ENCODE measurements at places on chromosomes 5 and 9.
A peak's percentile ranks its signal among the peaks of the same experiment; 100 is the strongest.

DNA sequence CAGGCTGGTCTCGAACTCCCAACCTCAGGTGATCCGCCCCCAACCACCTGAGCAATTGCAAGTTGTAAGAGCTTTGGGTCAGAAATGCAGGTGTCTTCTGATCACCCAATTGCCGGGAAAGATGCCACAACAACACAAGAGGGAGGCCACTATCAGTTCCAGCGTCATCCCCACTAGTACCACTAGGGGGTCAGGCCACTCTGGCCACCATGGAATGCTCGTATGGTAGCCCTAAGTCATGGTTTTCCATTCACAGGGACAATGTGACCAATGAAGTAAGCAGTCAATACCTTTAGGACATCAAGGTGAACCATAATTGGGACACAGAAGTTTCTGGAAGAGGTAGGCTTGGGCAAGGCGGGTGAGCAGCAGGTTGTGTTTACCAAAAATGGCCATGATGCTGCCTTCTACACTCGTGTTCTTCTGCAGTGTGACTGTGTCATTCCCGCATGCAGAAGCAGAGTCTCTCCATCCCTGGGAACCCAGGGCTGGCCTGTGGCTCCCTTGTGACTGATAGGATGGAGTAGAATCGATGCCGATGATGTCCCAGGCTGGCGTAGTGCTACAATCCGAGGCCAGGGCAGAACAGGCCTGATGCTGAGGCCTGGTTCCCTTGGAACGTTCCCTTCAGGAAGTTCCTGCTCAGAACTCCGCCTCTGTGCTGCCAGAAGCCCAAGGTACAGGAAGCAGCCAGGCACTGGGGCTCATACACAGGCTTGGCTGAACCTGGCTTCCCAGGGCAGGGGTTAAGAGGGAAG lies 42.2 kb upstream of the ANKRD33B start:
- DNase-seq, result no peak

DNA sequence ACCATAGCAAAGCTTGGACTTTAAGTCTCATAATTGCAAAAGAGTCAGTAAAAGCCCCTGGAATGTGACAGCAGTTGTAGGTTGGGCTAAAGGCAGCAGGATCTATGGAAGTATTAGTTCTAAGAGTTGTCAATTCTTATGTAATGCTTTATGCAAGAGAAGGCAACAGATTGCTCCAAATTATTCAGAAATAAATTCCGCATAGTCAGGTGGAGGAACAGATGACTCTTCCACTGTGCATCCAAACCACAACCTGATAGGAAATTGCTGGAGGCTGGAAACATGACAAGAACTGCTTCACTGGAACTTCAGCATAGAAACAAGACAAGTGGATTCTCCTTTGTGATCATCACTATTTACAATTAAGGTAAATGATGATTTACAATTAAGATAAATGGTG lies 101.0 kb downstream of the STARD4 start:
- DNase-seq, result no peak

- DNase-seq, result no peak
Measured at GRCh38 chr5:77741608-77742007, 34.5 kb downstream of the TBCA start.

GRCh38 chr9:87887661-87888480 lies 5.2 kb downstream of the SPATA31E1 start:
- no peak for DNase-seq

DNA sequence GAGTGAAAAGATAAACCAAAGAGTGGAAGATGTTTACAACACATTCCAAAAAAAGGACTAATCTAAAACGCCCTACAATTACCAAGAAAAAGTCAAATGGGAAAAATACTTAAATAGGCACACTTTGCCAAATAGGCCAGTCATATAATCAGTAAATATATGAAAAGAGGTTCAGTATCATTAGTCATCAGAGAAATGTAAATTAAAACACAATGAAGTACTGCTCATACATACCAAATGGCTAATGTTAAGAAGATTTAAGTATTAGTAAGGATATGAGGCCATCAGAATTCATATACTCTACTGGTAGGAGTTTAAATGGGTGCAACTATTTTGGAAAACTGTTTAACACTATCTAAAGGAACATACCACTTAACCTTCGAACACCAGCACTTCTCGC lies 47.6 kb downstream of the ZDHHC21 start:
- DNase-seq, result no peak

DNA sequence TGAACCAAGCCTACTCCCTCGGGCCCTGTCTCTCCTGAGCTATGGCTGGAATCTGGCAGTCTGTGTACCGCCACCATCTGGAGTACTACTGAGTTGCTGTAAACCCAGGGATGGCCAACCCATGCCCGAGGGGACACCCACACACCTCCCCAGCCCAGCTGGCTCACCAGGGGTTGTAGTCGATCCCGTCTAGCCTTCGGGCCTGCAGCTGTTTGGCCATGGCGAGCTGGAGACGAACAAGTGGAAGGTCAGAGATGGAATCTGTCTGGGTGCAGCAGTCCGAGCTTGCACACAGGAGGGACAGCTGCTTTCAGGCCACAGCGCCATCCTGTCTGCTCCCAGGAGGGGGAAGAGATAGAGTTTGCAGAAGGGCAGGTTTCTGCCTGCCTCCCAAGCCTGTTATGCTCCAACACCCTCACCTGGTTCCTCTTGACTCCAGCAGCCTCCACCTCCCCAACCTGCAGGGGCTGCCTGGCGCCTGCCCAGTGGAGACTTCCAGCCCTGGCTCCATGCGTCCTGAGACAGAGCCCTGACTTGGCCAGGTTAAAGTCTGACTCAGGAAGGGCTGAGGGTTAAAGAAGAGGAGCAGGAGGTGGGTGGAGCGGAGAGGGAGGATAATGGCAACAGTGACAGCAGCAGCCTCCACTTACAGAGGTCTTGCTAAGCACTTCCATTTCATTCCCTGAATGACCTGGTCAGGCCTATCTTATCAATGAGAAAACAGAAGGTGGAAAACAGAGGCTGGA lies 15.8 kb upstream of the SPOUT1 start:
- no peak for DNase-seq

DNA sequence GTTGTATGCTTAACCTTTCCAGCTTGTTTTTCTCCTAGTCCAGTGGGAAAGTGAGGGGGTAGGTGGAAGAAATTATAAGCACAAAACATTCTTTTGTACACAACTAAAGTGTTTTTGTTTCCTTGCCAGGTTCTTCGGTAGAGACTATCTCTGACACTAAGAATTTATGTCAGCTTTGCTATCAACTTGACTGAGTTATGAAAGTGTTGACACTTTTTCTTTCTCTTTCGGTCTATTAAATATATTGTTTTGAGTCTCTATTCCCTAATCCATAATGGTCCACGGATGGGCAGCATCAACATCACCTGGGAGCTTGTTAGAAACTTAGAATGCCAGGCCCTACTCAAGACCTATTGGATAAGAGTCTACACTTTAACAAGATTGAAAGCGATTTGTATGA lies 195.0 kb upstream of the ATP10B start:
- no peak for DNase-seq

DNA sequence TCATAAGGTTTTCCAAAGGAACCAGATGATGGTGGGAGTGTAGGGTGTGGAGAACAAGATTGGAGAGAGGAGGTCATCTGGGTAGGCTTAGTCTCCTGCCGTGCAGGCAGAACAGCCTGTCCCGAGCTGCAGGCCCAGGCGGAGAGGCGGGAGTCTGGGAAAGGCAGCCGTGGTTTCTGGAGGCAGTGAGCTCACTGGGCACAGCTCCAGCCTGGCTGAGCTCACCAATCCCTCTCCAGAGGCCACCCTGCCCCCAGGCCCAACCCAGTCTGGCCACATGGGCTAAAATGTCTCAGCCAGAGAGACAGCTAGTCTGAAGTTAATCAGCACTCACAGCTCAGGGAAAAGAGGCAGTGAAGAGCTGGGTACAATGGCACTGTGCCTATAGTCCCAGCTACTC lies 12.3 kb downstream of the P4HA2 start:
- peak; percentile 29 for DNase-seq

Data from nucleus accumbens (tissue), 56 donors.